OCI-LY7 (cell line): ENCODE measurements at places on chromosomes 4 and X. TPM values are rescaled to one million over a fixed set of nuclear protein-coding genes. Genes with fewer than 3 reads are reported as not detected.

The CSAG3 gene
- total RNA-seq, result not detected in 2 replicates

The SULT1E1 gene
- total RNA-seq, result not detected in 2 replicates

The SMIM31 gene
- total RNA-seq, result not detected in 2 replicates

DNA sequence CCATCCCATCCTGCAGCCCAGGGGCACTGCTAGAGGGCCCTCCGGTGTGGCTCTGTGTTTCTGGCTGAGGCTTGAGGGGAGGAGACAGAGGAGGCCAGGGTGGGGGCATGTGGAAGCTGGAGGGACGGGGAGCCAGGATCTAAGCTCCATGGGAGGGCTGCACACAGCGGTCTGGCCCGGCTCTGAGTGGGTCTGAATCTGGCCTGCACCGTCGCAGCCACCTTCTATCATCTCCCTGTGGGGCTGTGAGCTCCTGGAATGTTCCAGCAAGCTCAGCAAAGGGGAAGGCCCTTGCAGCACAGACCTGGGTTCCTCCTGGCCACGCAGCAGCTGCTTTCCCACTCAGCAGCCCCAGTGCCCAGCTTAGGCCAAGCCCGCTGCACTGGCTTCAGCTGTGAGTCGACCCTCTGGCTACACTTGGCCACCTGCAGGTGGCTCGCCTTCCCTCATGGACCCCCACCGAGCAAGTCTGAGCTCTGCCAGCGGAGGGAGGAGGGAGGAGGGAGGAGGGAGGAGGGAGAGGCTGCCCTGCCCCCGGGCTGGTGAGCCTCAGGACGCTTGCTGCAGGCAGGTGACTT, 5.3 kb downstream of the NKX1-1 start:
- no peak for DNase-seq

DNA sequence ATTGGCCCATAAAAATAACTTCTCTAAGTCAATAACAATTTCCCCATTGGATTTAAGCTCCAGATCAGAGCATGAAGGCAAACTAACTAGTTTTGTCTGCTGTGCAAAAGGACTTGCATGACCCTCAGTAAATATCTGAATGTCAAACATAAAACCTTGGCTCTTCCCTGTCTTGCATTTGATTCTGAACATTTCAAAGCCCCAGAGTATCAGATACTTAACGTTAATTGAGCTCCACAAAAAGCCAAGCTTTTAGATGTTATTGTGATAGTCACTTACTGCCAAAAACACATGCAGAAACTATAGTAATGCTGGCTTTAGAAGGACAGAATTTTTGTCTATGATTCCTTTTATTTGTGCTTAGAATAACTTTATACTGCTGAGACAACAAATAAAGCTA, 664.2 kb downstream of the ADGRL3 start:
- no peak for DNase-seq

DNA sequence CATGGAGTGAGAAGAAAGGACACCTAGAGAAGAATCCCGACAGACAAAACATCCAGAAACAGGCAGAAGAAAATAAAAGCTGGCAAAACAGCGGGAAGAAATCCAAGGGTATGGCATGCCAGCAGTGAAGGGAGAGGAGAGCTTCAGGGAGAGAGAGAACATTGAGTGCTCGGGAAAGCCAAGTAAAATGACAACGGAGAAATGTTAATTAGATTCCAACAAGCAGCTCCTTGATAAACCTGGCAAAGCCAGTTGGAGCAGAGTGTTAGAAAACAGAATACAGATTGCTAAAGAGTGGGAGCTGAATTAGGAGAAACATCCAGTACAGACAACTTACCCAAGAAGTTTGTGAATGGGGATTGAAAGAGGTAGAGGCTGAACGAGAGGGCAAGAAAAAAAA, 40.4 kb upstream of the MAOA start:
- no peak for DNase-seq

- DNase-seq, result peak; percentile 10
Observed at GRCh38 chr4:175054980-175055379, 136.8 kb downstream of the ADAM29 start.

DNA sequence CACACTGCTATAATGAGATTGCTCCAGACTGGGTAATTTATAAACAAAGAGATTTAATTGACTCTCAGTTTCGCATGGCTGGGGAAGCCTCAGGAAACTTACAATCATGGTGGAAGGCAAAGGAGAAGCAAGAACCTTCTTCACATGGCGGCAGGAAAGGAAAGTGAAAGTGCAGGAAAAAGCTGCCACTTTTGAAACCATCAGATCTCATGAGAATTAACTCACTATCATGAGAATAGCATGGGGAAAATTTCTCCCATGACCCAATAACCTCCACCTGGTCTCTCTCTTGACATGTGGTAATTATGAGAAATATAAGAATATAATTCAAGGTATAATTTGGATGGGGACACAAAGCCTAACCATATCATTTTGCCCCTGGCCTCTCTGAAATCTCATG, 884.2 kb downstream of the GLUD2 start:
- DNase-seq, result no peak

DNA sequence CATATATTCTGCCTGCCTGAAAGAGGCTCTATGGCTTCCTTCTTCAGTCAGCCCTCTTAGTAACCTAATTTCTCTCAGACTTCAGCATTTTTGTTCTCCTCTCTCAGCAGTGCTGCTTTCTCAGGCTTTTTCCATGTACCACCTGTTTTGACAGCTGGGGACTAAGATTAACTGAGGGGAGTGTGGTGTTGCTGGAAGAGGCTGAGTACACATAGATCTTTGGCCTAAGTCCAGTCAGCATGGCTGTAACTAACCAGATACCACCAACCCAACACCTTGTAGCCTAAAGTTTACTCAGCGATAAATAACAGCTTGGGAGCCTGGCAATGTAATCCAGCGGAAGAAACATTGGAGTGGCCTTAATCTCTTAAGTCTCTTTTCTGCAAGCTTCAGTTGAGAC, 85.5 kb downstream of the RTL3 start:
- no peak for DNase-seq

DNA sequence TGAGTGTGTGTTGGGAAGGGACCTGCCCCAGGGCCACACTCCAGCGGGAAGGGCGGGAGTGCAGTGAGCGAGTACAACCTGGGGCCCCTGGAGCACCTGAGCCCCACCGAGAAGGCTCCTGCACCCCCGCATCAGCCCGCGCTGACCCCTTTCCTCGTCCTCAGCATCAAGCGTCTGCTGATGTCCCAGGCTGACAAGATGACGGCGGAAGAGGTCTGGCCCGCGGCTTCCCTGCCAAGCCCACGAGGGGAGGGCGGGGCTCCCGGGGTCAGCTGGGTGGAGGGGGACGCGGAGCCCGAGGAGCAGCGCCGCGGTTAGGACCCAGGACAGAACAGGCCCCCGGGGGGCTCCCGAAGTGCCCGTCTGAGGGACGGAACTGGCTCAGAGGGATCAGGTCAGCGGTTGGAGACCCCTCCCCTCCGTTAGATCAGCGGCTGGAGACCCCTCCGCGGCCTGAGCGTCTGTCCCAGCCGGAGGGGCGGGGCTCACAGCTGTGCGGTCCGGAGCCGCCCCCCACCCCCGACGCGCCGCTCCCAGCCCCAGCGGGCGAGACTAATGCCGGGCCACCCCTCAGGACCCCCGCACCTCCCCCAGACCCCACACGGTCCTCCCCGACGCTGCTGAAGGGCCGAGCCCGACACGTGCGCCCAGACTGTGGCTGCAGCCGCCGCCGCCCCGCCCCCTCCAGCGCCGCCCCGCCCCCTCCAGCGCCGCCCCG, 6.7 kb downstream of the MYL5 start:
- no peak for DNase-seq
